Pancreas (tissue), 10 donors: ENCODE measurements at places on chromosomes 12 and 14.

DNA sequence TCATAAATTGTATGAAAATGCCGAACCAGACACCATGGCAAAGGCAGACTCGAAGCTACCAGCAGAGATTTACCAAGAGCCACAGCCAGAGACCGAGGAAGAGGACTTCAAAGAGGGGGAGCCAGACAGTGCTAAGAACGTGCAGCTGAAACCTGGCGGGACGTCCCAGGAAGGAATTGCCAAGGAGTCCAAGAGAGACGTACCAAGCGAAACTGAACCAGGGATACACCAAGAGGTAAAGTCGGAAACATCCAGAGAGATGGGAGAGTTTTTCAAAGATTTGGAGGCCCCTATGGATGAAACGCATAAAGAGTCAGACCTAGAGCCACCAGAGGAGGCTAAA lies 294 bp downstream of the SAMD15 start:
- DNase-seq, result no peak

GRCh38 chr14:100407376-100408102 lies 84.4 kb downstream of the SLC25A47 start:
- DNase-seq, result no peak

DNA sequence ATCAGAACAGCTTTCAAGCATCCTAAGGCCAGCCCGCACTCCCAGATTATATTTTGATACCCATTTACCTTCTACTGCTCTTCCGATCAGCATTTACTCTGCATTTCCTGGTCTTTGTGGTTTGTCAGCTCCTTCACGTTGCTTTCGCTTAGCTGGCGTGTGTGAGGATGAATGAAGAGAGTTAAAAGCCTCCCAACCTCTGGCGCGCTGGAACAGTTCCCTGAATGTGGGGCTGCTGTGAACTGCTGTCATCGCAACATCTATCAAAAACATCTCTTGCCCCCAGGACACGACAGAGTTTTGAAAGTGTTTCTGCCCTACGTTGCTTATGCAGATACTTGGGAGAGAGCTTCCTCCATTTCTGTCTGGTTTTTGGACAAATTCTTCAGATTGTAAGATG lies 129.2 kb downstream of the KCNA5 start:
- no peak for DNase-seq

GRCh38 chr14:96940009-96940408 lies 142.8 kb downstream of the VRK1 start:
- DNase-seq, result no peak

DNA sequence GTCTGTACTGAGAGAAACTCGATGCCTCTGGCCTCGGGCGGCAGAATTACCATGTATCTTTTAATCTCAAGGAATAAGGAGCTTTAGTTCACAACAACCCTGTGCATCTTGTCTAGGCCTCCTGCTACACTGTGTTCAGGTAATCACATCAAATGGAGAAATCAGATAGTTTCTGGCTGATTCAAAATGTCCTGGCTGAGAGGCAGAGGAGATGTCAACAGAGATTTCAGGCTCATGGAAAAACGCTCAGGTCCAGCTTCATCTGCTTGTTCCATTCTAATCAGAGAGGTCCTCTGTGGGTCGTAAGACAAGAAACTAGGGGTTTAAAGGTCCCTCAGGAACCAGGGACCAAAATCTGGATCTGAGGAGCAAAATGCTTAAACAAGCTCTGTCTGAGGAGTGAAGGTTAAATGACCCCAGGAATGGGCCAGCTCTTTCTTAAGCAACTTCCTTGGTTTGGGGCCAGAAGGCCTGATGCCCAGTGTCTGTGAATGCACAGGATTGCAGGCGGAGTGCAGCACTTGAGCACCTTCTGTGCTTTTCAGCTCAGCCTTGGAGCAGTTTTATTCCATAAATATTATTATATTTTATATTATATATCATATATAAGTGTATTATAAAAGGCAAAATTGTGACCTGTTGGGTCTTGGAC lies 170.2 kb upstream of the PRICKLE1 start:
- peak; percentile 69 for DNase-seq

- peak; percentile 29 for DNase-seq
Measured at GRCh38 chr12:16531621-16532020, 74.3 kb downstream of the LMO3 start.

GRCh38 chr12:48968467-48968866 lies 3.1 kb downstream of the WNT10B start:
- no peak for DNase-seq

DNA sequence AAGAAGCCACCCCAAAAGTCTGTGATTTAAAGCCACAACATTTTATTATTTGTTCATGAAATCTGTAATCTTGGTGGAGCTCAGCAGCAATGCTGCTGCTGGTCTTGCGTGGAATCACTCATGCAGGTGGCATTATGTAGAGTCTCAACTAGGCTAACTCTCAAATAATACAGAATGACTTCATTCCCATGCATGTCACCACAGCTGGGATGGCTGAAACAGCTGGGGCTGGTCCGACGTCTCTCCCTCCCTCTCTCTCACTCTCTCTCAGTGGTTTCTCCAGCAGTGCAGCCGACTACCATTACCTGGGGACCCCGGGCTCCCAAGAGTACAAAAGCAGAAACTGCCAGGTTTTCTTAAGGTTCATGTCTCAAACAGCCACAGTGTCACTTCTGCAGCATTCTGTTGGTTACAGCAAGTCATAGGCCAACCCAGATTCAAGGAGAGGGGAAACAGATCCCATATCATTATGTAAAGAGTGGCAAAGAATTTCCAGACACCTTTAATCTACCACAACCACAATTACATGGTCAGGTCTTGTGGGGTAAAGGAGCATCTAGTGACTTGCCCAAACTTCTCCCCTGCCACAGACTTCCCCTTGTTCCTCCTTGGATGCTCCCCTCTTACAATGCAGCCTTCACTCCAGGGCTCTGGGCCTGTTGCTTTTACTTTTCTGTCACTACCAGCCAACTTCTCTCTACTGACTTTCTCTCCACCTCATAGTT lies 192.0 kb upstream of the HMGA2 start:
- DNase-seq, result no peak

GRCh38 chr14:20808162-20808483 lies 5.5 kb upstream of the RNASE1 start:
- no peak for DNase-seq

GRCh38 chr12:132423251-132423819 lies 66.6 kb upstream of the FBRSL1 start:
- DNase-seq, result no peak

- DNase-seq, result no peak
Measured at GRCh38 chr12:131457331-131458047, 253.4 kb upstream of the SFSWAP start.

- DNase-seq, result peak; percentile 14
Measured at GRCh38 chr12:15629108-15629507, 160.1 kb downstream of the EPS8 start.

DNA sequence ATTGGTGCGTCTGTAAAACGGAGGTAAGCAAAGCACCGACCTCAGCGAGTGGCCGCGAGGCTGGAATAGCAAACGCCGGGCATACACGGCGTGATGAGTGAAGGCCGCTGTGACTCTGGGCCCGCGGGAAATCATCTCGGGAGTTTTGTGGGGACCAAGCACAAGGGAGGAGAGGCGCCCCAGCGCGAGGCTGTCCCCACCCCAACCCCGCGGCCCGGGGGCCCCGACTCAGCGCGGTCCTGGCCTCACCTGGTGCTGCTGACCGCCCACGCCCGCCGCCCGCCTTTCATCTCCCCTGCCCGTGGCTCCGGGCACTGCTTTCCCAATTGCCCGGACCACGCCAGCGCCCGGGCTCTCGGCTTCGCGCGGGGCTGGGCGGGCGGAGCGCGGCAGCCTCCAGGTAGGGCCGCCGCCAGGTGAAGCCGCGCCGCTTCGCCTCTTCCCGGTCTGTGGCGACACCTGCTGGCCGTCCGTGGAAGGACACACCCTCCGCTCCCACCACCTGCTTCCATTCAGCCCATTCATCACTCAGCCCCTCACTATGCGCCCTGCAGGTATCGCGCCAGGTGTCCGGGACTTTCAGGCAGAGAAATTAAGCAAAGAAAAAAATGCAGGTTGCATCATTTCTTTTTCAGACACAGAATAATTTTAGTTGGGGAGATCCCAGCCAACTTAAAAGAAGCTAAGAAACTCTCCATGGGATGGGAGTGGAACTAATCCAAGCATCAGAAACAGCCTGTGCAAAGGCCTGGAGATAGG lies 360.4 kb downstream of the MED13L start:
- peak; percentile 83 for DNase-seq

GRCh38 chr12:103475073-103475472 lies 20.7 kb downstream of the C12orf42 start:
- DNase-seq, result no peak

- DNase-seq, result no peak
Measured at GRCh38 chr12:88520436-88520820, 59.8 kb downstream of the KITLG start.

DNA sequence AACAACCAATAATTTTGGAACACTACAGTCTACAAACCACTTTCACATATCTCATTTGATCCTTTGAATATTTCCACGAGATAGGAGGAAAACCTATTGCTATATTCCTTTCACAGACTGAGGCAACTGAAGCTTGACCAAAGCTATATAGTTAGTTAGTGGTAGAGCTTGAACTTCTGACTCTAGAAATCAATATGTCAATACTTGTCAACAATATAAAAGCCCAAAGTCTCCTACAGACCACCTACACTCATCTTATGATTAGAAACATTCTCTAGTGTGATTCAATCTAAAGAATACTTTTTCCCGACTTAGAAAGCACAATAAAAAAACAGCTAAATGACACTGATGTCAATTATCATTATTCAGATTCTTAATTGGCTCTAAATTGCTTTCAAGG lies 139.4 kb downstream of the RPS29 start:
- DNase-seq, result no peak

DNA sequence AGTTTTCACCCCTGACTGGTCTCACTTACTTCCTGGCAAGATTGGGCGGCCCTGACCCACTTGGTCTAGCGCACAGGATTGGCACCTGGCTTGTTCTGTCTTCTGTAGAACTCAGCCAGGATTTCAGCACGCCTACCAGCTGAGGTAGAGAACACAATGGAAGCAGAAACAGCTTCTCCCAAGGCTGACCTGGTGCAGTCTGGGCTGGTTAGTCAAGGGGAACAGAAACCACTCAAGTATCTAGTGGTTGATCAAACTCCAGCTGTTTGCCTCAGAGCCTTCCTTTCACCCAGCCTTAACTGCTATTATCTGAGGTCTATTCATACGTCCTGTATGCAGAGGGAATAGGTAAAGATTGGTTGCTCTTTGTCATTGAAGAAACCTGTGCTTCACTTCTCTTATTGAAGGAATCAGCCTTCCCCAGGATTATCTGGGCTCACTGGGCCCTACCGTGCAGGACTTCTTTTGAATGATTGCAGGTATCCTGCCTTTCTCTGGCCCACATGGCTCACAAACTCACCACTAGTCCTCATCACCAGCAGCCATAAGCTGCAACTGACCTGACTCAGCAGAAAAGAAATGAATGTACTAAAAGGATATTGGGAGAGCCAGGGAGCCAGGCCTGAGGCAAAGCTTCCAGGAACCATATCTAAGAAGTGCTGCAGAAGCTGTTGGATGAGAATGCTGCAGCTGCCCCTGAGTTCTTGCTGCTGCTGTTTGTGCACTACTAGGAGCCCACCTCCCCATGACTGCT lies 2.5 kb upstream of the PLEKHD1 start:
- no peak for DNase-seq

GRCh38 chr14:43803076-43803689 lies 703.9 kb downstream of the FSCB start:
- DNase-seq, result no peak

- no peak for DNase-seq
Measured at GRCh38 chr14:65720171-65720570, 307.6 kb downstream of the FUT8 start.

DNA sequence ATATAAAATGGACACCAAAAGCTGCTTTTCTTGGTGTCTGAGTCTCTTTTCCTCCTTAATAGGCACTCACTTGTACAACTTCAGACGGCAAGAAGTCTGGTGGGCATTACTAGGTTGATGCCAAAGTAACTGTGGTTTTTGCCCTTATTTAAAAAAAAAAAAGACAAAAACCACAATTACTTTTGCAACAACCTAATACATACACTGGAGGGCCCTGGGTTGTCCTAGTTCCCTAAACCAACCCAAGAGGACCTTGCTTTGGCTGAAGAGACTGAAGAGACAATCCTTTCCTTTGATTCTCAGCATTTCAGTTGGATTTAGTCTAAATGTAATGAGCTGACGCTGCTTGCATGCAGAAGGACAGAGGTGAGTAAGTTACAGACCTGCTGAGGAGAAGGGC lies 16.2 kb upstream of the PLEKHG3 start:
- DNase-seq, result no peak

GRCh38 chr12:10528174-10528953 lies 22.7 kb downstream of the EIF2S3B start:
- DNase-seq, result no peak

- no peak for DNase-seq
Measured at GRCh38 chr14:36442824-36443241, 77.2 kb downstream of the NKX2-1 start.

GRCh38 chr12:62659453-62660295 lies 193.0 kb downstream of the MON2 start:
- DNase-seq, result no peak

- DNase-seq, result no peak
Measured at GRCh38 chr12:57096099-57096572, 7.2 kb downstream of the NAB2 start.

GRCh38 chr12:26130728-26131127 lies 5.9 kb upstream of the BHLHE41 start:
- no peak for DNase-seq

GRCh38 chr12:38934686-38935085 lies 29.3 kb upstream of the CPNE8 start:
- no peak for DNase-seq

- no peak for DNase-seq
Measured at GRCh38 chr12:128068211-128068610, 198.8 kb upstream of the TMEM132C start.

GRCh38 chr14:99667821-99668220 lies 16.3 kb upstream of the CYP46A1 start:
- no peak for DNase-seq

DNA sequence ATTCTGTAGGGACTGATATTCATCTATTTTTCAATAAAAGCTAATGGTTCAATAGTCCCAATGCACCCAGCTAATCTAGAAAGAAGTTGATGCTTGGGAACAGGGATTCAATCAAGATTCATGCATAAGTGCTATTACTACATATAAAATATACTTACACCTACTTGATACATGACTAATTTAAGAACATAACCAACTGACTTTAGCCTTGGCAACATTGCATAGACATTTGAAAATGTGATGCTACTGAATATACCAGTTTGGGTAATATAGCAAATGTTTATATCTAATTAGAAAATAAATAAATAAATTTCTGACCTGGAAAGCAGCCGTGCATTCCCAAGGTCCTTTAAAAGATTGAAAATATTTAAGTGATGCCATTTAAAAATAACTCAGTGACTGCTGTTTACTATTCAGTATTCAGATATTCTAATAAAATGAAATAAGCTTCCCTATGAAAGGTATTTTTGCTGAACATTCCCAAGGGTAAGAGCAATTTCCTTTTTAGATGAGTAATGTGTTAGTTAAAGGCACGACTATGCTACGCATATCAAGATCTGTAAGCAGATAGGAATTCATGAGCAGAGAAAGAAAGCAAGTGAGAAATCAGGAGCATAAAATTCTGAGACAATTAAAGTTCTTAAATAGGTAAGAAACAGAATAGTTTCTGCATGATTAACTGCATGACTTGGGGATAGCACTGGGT lies 160.6 kb upstream of the SYT1 start:
- no peak for DNase-seq

GRCh38 chr12:78241446-78241845 lies 410.8 kb downstream of the NAV3 start:
- DNase-seq, result no peak
